Tongue (tissue), 3 donors: ENCODE measurements at places on chromosomes 12 and 14. TPM values are rescaled to one million over a fixed set of nuclear protein-coding genes. Genes with fewer than 3 reads are reported as not detected.
A peak's percentile ranks its signal among the peaks of the same experiment; 100 is the strongest.

TSPAN31 gene
- 57.0 TPM for total RNA-seq

SLC38A4 gene
- total RNA-seq: 12.0 TPM

STAC3 gene
- total RNA-seq: 310 TPM

ZC2HC1C gene
- 0.62 TPM for total RNA-seq

ZNF140 gene
- 21.2 TPM for total RNA-seq

AHNAK2 gene
- total RNA-seq: 51.0 TPM

APPL2 gene
- total RNA-seq: 29.8 TPM

DNA sequence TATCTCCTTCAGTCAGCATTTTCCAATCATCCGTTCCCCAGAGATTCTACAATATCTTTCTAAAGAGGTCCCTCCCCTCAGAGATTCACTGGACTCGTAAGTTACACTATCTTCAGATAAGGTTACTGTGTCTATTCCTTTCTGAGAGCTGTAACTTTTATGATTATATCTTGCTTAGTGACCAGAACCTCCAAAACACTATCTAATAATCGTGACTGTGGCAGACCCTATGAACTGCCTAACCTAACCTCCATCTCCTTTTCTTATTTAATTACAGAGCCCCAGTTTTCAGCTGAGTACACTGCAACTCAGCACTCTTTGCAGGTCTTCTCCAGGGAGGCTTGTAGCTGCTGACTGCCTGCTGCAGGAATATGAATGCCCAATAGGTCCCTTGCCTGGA is 38.5 kb upstream of the CHGA start:
- DNase-seq: no peak

- no peak for DNase-seq
Observed at GRCh38 chr14:95541346-95541745, 6.5 kb downstream of the GLRX5 start.

- peak; percentile 66 for DNase-seq
Observed at GRCh38 chr12:124680863-124681778, 113.7 kb upstream of the NCOR2 start.

DNA sequence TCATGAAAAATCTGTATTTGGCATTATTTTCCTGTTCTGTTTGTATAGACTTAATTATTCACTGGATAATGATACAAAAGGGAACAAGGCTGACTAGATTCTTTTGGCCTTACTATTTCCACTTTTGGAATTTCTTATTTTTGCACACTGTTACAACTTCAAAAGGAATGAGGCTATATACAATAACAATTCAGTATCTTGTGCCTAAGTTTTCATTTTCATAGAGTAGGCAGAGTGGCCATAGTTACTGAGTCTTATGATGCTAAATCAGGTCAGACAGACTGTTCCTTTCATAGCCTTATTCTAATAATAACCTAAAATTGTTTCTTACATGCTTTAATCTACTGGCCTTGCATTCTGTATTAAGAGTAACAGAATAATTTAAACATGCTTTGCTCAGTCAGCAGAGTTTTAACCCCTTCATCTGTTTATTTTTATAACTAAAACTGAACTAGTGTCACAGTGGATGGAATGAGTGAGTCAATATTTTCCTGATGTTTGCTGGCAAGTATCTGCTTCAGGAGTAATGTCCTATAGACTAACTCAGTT is 10.5 kb downstream of the TTC8 start:
- DNase-seq: no peak

- DNase-seq: peak; percentile 1
Observed at GRCh38 chr12:41019461-41019860, 168.7 kb upstream of the PDZRN4 start.

DNA sequence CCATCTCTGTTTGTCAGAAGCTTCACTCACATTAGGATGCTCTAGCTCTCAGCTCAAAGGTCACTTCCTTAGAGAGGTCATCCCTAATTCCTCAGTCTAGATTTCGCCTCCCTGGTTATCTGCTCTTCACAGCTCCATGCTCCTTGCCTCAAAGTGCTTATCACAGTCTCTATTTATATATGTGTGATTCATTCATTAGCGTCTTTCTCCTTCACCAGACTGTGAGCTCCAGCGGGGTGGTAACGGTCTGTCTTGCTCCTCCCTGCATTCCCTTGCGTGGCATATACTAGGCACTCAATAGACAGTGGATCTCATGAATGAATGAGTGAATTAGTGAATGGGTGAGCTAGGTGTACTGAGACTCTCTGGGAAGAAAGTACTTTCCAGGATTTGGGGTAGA is 6.9 kb downstream of the SYNDIG1L start:
- no peak for DNase-seq

GRCh38 chr14:104138098-104138717 is at the start of gene KIF26A:
TSS of gene KIF26A (plus strand) at chr14:104138587. CDS start at chr14:104138723, 136 bp downstream.
- peak; percentile 70 for DNase-seq

GRCh38 chr12:59115526-59115925 is 195.2 kb upstream of the LRIG3 start:
- no peak for DNase-seq
